ENCODE measurements at places on chromosomes 7 and 10.

- DNase-seq = no peak
These were observed 21.6 kb downstream of the KIFBP start for GRCh38 chr10:69010151-69010640.

DNA sequence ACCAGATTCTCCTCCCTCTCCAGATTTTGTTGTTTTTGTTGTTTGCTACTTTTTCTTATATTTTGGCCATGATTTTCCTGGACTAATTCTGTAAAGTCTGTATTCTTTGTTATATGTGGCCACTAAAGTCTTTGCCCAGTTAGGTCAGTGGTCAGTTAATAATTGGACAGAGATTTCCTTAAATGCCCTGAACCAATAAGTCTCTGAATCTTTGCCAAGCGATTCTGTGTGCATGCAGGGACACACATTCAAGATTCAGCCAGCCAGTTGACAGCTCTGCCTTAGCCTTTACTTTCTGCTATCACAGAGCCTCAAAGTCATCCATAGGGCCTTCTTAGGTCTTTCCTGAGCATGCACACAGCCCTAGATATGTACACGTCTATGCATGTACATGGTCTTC is 11.0 kb upstream of the COL17A1 start:
- DNase-seq = no peak

- DNase-seq = no peak
These were observed 24.6 kb upstream of the PLEKHA1 start for GRCh38 chr10:122349758-122350369.

GRCh38 chr7:26011039-26011696 is 140.8 kb upstream of the NFE2L3 start:
- DNase-seq = no peak

- no peak for DNase-seq
These were observed 193.4 kb upstream of the PRSS58 start for GRCh38 chr7:142451296-142451695.

- peak; percentile 77 for DNase-seq
These were observed 266.9 kb downstream of the TNS3 start for GRCh38 chr7:47314728-47315607.

DNA sequence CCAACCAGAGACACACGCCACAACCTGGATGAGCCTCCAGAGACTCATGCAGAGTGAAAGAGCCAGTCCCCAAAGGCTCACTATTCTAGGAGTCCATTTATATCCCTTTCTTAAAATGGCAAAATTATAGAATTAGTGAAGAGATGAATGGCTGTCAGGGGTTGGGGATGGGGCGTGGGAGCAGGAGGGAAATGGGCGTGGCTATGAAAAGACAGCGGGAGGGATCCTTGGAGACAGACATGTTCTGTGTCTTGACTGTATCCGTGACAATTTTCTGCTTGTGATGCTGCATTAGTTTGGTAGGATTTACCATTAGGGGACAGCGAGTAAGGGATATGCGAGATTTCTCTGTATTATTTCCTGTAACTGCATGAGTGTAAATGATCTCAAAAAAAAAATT is 33.0 kb downstream of the FAM53B start:
- no peak for DNase-seq

DNA sequence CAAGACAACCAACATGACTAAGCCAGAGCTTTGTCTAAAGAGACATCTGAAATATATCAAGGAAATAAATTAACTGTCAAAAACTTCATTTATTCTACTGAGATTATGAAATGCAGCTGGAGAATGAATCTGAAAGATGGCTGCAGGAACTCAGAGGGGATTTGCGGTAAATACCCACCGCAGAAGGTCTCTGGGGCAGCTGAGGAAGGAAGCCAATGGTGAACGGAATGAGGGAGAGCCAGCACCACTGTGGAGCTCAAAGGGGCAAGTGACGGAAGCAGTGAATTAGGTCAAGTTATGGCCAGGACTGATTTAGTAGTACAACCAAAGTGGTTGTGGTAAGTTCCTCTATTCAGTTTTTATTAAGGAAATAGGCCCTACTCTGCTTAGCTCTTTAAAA is 215.3 kb upstream of the GLI3 start:
- DNase-seq = peak; percentile 63

DNA sequence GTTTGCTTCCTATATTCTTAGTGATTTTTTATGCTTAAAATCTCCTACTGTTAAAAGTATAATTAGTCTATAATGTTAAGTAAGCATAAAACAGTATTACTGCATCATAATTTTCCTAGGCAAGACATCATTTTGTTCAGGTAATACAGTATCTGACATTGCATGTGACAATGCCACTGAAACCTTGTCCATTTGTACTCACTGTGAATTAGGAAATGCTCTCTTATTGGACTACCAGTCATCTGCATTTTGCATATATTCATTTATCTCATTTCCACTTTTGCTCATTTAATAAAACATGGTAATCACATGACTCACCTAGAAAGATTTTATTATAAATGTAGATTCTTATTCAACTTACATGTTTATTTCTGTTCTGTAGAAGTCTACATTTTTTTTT is 379.1 kb downstream of the ETV1 start:
- DNase-seq = no peak

DNA sequence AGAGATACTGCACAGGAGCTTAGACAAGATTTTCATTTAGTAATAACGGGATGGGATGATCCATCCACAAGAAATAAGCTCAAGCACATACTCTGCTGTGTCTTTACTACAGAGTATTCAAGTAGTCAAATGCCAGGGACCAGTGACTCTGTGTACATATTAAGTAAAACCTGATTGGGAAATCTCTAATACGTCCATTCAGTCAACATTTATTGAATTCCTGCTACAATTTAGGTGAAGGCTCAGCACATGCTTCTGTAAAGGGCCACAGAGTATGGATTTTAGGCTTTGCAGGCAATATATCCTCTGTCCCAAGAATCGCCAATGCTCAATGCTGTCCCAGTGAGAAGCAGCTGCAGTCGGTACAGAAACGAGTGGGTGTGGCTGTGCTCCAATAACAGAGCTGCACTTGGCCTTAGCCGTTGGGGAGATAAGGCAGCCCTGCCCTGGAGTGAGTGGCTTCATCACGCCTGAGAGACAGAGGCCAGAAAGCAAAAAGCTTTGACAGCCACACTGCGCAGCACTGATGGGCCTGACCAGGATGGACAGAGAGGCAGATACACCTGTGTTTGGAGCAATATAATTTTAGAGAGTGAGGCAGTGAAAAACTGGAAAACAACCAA is 186.8 kb downstream of the PARD3 start:
- DNase-seq = no peak

DNA sequence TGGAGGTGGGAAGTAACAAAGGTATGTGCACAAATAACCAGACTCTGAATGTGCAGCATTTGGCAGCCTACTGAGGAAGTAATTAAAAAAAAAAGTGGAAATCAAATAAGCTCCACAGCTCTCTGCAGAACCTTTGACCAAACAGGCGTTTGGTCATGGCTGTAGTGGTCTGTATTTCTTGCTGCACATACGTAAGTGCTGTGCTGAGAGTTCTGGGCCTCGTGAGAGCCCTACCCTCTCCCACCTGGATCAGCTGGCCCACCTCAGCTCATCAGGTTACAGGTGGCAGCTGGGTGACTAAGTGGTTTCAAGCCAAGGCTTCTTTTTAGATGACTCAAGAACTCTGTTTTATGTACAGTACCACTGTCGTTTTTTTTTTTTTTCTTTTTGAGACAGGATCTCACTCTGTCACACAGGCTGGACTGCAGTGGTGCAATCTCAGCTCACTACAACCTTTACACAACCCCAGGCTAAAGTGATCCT is 178.2 kb upstream of the KLF6 start:
- DNase-seq = no peak

Measured in fibroblast of skin of right biceps (primary cell).